Sigmoid colon (tissue), 7 donors: ENCODE measurements at places on chromosomes 7 and 10. TPM values are rescaled to one million over a fixed set of nuclear protein-coding genes. Genes with fewer than 3 reads are reported as not detected.

VSTM4 gene
- 9.6 TPM for total RNA-seq

GRCh38 chr10:95445223-95445836 lies 115.8 kb downstream of the SORBS1 start:
- no peaks in the 10 kb centered on the region for H3K27me3 ChIP-seq
- H3K4me1 ChIP-seq, result peaks cover 87% of the 10 kb centered on the region
- H3K36me3 ChIP-seq, result peaks cover 5% of the 10 kb centered on the region
- H3K4me3 ChIP-seq, result no peak overlapping the region

ELOVL3 gene
- total RNA-seq, result not detected

GRCh38 chr7:68800316-68800715 lies 798.0 kb upstream of the AUTS2 start:
- no peak overlapping the region for H3K4me3 ChIP-seq
- no peak for DNase-seq
- no peak overlapping the region for H3K27ac ChIP-seq

TCTN3 gene
- total RNA-seq, result 13.2 TPM

GRCh38 chr7:83918142-83918541 lies 269.2 kb upstream of the SEMA3E start:
- H3K4me3 ChIP-seq, result no peak overlapping the region
- no peaks in the 10 kb centered on the region for H3K27me3 ChIP-seq
- H3K27ac ChIP-seq, result no peak overlapping the region
- H3K4me1 ChIP-seq, result no peaks in the 10 kb centered on the region

ABCB1 gene
- total RNA-seq, result 5.3 TPM
